Common myeloid progenitor, CD34-positive (primary cell): ENCODE measurements at places on chromosomes 7 and 10.
A peak's percentile ranks its signal among the peaks of the same experiment; 100 is the strongest.

DNA sequence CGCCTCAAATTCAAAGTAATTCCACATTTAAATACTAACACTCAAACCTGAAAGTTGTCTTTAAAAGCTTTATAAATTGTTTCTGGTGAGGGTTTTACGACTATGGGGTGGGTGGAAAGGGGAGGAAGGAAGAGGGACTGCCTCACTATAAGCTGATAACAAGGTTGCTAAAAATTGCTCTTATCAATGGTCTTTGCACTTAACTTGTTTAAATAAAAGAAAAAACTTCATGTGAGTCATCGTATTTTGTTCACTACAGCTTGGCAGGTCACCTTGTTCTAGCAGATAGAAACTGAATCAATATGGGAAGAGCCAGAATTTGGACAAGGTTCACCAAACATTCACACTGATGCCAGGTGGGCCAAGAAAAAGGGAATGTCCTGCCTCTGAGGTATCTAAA is 129.2 kb downstream of the TES start:
- peak; percentile 56 for DNase-seq

DNA sequence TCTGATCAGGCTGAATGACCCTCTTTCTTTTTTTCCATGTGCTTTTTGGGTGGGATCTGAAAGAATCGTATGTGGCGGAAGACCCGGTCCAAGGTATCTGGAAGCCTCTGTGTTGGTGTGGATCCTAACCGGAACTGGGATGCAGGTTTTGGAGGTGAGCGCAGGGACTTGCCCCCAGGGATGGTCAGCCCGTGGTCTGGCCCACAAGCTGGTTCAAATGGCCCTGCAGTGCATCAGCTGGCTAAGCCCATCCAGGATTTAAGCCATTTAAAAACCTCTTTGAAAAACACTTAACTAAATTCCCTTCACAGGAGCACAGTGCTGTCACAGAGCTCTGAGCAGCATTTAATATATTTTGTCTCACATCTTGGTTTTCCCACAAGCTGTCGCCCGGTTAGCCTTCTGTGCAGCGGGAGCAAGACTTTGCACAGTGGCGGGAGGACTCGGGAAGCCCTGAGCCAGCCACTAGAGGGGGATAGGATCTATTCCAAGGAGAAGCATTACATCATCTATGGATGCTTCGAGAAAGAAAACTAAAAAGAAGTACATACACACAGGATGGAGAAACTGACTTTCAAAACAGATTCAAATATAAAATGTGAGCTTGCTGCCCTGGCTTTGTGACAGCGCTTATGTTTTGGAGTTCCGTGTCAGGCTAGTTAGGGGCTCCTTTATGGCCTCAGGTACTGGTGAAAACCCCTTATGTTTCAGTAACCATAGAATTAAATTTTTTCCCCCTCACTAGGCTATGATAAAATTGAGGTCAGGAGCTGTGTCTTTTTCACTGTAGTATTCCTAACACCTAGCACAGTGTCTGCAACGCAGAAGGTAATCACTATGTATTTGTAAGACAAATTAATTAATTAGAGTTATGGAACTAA is 11.3 kb downstream of the CPA2 start:
- no peak for DNase-seq

- peak; percentile 48 for DNase-seq
Observed at GRCh38 chr10:125629758-125630376, 53.1 kb downstream of the TEX36 start.

DNA sequence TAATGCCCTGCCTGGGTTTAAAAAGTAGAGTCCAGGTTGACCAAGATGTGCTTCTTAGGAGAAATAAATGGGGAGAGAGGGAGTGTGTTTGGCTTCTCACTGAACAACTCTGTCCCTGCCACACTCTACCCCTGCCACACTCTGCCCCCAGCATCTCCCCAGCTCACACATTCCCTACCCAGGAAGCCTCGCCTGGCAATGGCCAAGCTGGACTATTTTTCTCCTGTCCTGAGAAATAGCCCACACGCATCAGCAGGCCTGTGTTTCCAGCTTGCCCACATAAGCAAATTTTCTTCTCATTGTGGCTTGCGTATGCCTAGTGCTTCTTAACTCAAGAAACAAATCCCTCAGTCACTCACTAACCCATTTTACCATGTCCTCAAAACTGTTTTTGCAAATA is 1.8 kb downstream of the LRRC18 start:
- DNase-seq, result no peak

DNA sequence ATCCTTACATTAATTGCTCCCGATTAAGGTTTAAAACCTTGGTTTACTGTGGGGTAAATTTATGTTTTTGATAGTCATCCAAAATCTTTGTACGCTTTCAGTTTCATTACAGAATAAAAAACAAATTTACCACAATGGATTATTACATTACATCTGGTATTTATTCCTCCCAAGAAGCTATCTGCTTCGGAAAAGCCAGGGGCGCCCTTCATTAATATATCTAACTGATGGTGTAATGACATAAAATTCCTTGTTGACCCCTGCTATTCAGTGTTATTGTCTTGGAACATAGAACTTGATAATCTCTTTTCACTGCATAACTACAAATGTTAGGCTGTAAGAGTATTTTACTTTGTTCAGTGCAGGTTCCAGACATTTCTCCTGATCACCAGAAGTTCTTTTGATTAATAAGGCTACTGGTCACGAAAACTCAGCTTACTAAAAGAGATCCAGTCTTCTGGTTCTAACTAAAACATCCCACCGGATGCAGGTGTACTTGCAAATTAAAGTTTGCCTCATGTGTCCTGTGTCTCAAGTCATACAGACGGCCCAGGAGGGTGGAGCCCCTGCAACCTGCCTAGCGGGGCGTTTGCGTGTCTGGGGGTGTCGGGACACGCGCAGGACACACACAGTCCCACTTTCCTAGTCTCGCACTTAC is 581 bp upstream of the GLCCI1 start:
- DNase-seq, result peak; percentile 66

DNA sequence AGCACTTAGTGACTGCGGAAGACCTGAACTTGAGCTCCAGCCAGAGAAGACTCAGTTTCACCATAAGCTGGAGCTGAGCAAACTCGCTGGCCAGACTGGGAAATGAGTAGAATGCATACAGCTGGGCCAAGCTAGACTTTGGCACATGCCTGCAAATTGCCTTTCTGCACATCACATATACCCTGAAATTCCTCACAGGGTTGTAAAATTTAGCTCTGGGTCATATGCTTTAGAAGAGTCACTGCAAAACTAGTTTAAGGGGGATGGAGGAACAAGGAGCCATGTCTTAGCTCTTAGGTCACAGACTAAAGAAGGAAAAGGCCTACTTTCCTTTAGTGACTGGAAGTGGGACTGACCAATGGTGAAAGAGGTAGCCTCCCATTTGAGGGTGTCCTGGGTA is 67.6 kb downstream of the PPP1R3C start:
- DNase-seq, result no peak

DNA sequence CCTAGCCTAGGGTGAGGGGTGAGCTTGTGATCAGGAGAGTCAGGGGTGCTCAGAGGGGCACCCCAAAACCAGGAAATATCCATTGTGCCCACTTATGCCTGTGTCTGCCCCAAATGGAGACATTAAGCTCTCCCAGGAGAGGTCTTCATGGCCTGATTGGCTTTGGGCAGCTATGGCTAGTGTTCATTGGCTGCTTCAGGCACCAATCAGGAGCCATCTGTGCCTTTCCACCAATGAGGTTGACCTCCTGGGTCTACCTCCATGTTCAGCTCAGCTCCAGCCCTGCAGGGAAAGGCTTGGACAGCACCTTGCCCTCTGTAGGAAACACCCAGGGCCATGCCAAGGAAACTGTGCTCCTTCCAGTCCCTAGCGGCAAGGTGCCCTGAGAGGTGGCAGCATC is 23.9 kb upstream of the HSPB1 start:
- DNase-seq, result no peak

GRCh38 chr10:14439451-14440259 is 108.9 kb upstream of the FRMD4A start:
- DNase-seq, result no peak

DNA sequence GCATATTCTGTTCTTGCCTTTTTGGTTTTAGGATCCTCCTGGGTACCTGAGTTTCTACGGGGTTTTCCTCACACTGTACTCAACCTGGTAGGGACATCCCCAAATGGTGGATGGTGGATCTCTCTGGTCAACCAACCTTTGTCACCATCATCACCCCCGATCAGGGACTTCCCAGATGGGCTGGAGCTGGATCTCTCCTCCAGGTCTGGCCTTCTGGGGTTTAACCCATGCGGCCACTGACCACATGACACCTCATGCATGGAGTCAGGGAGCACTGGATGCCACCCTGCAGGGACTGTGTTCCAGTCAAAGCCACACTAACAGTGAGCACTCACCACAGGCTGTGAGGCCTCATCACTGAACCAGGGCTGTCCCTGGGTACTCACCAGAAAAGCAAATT is 80.0 kb downstream of the CELF2 start:
- DNase-seq, result no peak

- peak; percentile 54 for DNase-seq
Observed at GRCh38 chr7:39838326-39838725, 111.7 kb upstream of the CDK13 start.

GRCh38 chr10:22560913-22561239 is 153.5 kb downstream of the PIP4K2A start:
- no peak for DNase-seq

DNA sequence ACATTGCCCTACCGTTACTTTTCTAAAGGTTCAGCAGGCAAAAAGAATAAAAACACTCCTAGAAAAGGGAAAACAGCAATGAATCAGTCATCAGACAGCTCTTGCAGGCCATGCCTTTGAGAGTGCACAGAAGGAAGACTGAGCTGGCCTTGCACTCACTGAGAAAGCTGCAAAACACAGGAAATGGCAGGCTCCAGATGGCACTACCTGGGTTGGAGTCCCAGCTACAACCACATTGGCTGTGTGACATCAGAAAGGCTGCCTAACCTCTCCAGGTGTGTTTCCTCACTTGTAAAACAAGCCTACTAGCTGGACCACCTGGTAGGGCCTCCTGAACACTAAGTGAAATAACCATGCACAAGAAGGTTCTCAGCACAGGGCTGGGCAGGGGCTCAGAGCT is 113.7 kb downstream of the SFMBT2 start:
- DNase-seq, result no peak

DNA sequence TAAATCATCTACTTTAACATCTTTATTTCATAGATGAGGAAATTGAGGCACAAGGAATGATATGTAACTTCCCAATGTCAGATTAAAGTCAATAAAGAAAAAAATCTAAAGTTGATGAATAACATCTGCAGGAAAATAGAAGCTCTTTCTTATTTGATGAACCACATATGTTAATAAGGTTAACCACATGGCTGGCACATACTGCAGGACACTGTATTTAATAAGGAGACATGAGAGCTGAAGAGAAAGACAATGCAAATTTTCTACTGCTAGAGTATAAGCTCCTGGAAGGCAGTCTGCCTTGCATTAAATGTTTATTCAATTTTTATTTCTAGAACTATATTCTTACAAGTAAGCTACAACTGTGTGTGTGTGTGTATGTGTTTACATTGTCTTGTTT is 4.4 kb downstream of the RAB11FIP2 start:
- DNase-seq, result peak; percentile 8

DNA sequence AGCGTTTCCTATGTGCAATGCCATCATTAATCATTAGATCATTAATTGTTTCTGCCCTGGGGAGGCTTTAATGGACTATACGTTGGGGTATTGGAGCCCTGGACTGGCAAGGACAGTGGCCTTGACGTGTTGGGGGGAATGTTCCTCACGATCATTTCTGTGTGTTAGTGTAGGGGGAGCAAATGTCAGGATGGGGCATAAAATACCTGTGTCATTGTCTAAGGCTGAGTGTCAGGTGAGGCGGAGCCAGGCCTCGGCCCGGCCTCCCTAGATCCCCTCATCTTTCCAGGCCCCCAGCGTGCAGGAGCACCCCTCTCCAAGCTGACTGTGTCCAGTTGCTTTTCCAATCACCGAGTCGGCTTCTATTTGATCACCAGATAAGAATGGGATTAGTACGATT is 346.4 kb upstream of the SHH start:
- no peak for DNase-seq

DNA sequence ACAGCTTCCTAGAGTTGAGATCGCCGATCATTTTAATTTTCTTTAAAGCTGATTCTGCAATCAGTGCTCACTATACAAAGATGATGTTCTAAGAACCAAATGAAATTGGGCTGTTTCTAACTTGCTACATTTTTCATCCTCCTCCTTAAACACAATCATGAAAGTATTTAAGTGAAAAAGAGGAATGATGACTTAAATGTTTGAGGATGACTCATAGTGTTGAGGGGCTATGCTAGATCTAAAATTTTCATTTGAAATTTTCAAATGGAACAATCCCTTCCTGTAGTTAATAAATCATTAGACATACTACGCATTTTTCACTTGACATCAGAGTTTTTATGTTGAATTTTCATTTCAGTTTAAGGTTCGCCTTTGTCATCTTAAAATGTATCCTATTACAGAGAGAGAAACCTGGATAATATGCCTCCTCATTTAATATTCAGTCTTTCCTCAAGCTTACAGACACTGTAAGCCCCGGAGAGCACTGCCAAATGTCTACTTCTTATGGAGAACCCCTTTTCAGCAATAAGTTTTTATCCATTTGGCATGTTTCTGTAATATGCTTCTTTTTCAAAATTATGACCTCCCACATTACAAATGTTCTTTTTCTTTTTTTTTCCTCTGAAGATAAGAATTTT is 499.6 kb downstream of the MAGI2 start:
- DNase-seq, result peak; percentile 0
